NCI-H446 (cell line): ENCODE measurements at places on chromosomes 2 and 18.

DNA sequence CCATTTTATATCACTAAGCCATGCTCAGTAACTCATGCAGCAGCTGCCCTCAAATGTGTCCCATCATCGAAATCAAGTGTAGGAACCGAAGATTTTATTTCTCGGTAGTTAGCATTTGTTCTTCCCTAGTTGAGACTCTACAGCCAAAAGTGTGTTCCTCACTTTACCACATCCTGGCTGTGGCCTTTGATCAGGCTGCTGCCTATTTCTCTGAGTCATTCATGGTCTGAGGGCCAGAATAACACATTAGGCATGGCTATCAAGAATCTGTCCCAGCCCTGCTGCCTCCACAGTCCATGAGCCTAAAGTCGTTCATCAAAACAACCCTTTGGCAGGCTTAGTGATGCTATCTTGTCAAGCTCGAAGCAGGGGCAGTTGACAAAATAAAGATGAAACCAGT, 300.1 kb downstream of the TDRD15 start:
- DNase-seq, result no peak

- DNase-seq, result no peak
Measured at GRCh38 chr2:9077691-9078090, 74.2 kb upstream of the MBOAT2 start.

DNA sequence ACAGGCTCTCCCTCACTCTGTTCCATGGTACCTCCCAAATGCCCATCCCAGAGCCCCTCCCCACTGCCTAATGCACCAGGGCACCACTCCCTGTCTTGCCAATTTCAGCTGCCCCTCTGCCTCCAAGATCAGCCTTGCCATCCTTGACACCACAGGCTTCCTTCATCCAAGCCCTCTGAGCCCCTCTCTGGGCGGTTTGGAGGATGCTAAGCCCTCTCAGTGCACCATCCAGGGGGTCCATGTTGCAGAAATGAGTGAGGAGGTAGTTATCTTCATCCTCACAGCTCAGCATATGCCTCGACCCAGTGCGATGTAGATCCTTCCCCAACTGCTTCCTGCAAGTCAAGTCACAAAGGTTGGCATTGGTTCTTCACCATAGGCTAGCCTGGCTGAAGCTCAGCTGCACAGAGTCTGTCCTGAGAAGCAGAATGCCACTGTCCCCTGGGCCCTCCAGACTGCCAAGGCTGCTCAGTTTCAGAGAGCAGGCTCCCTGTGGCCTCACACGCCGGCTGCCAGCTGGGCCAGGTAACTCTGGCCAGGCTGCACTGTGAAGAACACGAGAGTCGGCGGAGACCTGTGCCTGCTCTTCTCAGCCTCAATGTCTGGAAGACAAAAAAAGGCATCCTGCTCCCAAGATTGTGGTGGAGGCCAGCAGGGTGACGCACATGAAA, 9.9 kb upstream of the MAP3K2 start:
- no peak for DNase-seq

DNA sequence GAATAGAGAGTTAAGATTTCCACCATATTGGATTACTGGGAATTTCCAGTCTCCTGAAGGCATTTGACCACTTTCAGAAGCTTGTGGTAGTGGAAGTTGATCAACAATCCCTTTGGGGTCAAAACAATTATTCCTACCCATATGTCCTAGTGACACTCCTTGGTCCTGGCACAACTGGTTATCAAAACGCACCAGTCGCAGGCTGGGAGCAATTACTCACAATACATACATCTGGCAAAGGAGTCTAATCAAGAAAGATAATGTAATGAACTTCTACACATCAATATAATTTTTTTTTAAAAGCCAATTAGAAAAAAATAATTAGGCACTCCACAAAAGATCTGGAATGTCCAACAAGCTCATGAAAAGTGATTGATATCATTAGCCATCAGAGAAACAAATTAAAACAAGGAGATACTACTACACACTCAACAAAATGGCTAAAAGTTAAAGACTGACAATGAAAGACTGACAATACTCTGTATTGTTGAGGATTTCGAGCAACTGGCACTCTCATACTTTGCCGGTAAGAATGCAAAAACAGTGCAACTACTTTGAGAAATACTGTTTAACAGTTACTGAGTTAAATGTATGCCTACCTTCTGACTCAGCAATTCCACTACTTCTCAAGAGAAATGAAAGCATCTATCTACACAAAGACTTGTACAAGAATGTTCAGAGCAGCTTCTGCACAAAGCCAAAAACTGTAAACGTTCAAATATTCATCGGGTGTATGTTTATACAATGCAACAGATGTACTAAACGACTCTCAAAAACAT, 2.0 kb downstream of the INO80C start:
- DNase-seq, result no peak

DNA sequence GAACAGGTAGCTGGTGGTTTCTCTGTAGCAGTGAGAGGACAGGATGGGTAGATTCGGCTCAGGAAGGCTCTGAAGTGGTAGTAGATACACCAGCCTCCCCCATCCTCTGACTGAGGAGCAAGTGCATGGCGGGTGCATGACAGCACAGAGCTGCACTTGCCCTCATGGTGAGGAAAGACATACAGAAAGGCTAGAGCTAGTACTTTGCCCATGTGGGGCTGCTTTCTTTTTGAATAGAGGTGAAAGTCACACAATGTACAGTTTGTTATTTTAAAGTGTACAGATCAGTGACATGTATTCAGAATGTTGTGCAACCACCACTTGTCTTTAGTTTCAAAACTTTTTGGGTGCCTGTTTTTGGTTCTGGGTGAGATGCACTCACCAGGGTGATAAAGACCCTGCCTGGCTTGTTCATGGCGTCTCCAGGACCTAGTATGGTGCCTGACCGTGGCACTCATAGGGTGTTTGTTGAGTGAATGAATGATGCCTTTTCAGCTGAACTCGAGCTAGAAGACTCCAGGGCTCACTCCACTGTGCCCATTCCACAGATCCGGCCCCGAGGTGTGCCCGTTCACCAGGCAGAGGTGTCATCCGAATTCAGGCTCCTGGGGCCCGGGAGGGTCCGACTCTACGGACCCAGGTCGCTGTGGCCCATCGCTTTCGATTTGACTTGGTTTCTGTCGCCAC, 421 bp upstream of the VAMP5 start:
- DNase-seq, result no peak

GRCh38 chr2:136127356-136127755, 9.4 kb upstream of the CXCR4 start:
- DNase-seq, result no peak

DNA sequence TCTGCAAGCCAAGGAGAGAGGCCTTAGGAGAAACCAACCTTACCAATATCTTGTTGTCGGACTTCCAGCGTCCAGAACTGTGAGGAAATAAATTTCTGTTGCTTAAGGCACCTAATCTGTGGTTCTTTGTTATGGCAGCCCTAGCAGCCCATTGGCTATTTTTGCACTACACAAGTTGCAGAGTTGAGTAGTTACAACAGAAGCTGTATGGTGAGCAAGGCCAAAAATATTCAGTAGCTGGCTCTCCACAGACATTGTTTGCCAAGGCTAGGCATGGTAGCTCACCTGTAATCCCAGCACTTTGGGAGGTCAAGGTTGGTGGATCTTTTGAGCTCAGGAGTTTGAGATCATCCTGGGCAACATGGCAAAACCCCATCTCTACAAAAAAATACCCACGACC, 27.1 kb upstream of the SCYGR1 start:
- DNase-seq, result no peak

DNA sequence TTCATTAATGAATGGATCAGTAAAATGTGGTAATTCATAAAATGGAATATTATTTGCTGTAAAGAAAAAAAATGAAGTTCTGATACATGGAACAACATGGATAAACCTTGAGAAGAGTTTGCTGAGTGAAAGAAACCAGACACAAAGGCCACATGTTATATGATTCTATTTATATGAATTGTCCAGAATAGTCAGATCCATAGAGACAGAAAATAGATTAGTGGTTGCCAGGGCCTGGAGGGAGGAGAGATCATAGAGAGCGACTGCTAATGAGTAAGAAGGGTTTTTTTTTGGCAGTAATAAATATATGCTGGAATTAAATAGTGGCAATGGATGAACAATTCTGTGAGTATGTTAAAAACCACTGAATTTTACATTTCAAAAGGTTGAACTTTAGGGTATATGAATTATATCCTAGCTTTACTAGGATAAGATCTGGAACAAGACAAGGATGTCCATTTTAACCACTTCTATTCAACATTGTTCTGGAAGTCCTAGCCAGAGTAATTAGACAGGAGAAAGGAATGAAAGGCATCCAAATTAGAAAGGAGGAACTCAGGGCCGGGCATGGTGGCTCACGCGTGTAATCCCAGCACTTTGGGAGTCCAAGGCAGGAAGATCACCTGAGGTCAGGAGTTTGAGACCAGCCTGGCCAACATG, 48.8 kb downstream of the MAPRE2 start:
- DNase-seq, result no peak

- no peak for DNase-seq
Measured at GRCh38 chr2:29053223-29053622, 21.1 kb downstream of the PCARE start.
